ENCODE measurements at places on chromosomes 16 and 17. TPM values are rescaled to one million over a fixed set of nuclear protein-coding genes. Genes with fewer than 3 reads are reported as not detected.

TMEM238L gene
- total RNA-seq = not detected

APOBR gene
- not detected for total RNA-seq

HBA2 gene
- total RNA-seq = not detected

CDK5R1 gene
- 0.28 TPM for total RNA-seq

KRT28 gene
- not detected for total RNA-seq

CDH3 gene
- 0.14 TPM for total RNA-seq

C16orf86 gene
- 6.0 TPM for total RNA-seq

SSTR5 gene
- not detected for total RNA-seq

TBC1D3E gene
- not detected for total RNA-seq

KRTAP4-5 gene
- not detected for total RNA-seq

GLTPD2 gene
- total RNA-seq = not detected

CAVIN1 gene
- total RNA-seq = 452 TPM

GSE1 gene
- total RNA-seq = 21.3 TPM

ATP1B2 gene
- total RNA-seq = not detected

PRR29 gene
- 0.28 TPM for total RNA-seq

ZNF319 gene
- total RNA-seq = 2.3 TPM

OR4D1 gene
- not detected for total RNA-seq

PLCG2 gene
- 0.65 TPM for total RNA-seq

SPN gene
- under 0.01 TPM for total RNA-seq

FOXN1 gene
- total RNA-seq = not detected

TRPV3 gene
- 1.4 TPM for total RNA-seq

CCL3 gene
- total RNA-seq = not detected

ALOX15 gene
- total RNA-seq = not detected

EFCAB5 gene
- 0.57 TPM for total RNA-seq

SLC22A31 gene
- 1.0 TPM for total RNA-seq

HOXB7 gene
- total RNA-seq = not detected

GAS2L2 gene
- total RNA-seq = under 0.01 TPM

P2RX5 gene
- 0.71 TPM for total RNA-seq
